NCI-H510A (cell line): ENCODE measurements at places on chromosomes 2 and 18.

GRCh38 chr2:193810533-193810932 lies 1615.8 kb upstream of the TMEFF2 start:
- DNase-seq: no peak

- no peak for DNase-seq
Measured at GRCh38 chr18:45081566-45082181, 401.0 kb downstream of the SETBP1 start.

DNA sequence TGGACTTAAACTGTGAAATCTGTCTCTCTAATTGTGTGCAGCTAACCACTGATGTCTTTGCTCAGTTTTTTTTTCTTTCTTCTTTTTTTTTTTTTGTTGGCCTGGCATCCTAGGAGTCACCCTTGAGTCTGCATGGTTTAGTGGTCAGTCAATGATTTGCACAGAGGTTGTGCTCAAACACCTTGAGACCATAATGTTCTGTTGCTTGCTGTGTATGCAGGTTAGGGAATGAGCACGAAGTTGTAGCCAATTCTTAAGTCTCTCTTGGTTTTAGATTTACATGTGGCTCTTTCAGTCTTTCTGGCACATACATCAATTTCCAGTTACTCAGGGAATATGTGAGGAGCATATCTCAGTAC lies 16.7 kb downstream of the PLB1 start:
- no peak for DNase-seq

- no peak for DNase-seq
Measured at GRCh38 chr2:151947813-151948165, 119.6 kb upstream of the ARL5A start.

- DNase-seq: no peak
Measured at GRCh38 chr18:48679236-48679635, 140.4 kb downstream of the CTIF start.

DNA sequence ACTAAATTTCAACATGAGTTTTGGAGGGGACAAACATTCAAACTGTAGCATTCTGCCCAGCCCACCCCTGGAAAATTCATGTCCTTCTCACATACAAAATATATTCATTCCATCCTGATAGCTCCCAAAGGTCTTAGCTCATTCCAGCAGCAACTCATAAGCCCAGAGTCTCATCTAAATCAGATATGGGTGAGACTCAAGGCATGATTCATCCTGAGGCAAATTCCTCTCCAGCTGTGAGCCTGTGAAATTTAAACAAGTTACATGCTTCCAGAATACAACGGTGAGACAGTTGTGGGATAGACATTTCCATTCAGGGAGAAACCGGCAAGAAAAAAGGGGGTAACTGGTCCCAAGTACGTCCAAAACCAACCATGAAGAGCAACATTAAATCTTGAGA lies 43.5 kb upstream of the FAHD2A start:
- no peak for DNase-seq

DNA sequence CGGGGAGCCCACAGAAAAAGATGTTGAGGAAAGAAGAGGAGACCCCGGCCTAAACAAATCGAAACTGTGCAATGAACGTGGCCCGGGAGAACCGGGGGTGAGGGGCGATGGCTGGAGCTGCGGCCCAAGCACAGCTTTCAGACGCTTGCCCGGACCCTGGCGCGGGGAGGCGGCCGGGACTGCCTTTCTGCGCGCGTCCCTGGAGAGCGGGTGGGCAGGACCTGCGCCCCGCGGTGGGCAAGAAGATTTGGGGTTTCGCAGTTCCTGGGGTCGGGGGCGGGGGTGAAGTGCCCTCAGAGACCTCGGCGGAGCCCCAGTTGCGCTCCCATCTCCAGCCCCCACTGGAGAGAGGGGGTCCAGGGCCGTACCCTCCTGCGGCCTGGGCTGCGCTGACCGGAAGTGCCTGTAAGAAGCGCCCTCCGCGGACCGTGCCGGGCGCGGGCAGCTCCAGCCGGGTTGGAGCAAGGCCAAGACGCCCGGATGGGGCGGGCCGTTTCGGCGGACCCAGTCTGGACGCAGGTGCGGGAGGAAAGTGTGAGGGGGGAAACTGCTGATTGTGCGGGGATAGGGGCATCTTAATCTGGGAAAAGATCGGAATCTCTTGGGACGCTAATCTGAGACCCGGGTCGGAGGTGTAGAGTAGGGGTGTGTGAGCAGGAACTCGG lies 11.6 kb downstream of the EN1 start:
- no peak for DNase-seq

DNA sequence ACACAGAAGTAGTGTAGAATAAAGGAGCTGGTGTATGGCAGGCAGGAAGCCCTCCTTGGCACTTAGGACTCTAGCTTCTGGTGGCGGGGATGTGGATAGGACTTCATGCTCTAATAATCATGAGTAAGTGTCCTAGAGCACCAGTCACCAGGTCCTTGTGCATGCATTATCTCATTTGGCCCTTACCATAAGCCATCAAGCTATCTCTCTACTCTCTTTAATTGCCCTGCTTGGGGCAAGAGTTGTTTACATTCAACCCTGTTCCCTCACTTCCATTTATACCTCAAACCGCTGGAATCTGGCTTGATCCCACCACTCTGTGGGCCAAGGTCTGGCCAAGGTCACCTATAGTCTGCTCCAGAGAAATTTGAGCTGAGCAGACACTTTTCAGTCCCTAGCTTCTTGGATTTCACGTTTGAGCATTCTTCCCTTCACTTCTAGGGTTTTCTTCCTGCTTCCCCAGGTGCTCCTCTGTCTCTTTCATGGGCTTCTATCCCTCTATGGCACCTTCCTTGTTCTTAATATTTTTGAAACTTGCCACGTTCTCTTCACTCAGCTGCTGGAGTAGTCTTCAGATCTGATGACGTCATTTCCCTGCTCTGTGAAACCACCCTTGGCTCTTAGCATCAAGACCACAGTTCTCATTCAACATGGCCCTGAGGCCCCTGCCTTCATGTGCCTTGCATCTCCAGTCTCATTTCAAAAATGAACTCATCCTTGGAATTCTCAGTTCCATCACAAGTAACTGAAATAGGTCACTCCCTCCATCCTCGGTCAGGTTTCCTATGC lies 94.9 kb upstream of the GATA6 start:
- DNase-seq: no peak

GRCh38 chr2:226079196-226079595 lies 679.7 kb downstream of the NYAP2 start:
- DNase-seq: no peak
